Cerebellum (tissue), 4 donors: ENCODE measurements at places on chromosomes 1 and 21.
A peak's percentile ranks its signal among the peaks of the same experiment; 100 is the strongest.

- DNase-seq = no peak
Observed at GRCh38 chr1:58003988-58004387, 542.5 kb downstream of the OMA1 start.

DNA sequence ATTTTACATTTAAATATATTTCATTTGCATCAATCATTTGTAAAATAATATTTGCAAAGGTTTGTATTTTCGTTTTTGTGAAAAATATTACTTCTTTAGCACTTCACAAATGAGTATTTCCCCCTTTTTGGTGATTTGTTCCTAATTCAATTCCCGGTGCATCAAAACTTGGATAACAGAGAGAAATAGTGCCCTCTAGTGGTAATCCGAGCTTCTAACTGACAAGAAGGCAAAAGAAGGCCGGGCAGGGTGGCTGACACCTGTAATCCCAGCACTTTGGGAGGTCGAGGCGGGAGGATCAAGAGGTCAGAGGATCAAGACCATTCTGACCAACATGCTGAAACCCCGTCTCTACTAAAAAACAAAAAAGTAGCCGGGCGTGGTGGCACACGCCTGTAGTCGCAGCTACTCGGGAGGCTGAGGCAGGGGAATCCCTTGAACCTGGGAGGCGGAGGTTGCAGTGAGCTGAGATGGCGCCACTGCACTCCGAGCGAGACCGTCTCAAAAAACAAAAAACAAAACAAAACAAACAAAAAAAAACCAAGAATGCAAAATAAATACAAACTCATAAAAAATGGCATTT lies 137.7 kb downstream of the COL11A1 start:
- no peak for DNase-seq

DNA sequence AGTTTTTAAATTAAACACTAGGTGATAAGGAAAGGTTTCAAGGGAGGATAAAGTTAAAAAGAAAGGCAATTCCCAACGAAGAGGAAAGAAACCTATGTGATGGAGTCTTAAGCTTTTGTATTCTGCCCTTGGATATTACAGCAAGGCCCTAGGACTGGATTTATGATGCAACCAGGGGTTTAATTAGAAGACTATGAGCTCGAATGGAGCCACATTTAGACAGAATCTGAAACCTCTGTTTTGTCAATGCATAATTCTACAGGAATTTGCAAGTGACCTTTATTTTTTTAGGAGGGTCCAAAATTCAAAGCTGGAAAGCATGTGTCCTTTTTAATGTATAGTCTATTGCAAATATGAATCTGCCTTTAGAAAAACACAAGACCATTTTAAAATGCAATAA lies 37.9 kb downstream of the TGFB2 start:
- no peak for DNase-seq

DNA sequence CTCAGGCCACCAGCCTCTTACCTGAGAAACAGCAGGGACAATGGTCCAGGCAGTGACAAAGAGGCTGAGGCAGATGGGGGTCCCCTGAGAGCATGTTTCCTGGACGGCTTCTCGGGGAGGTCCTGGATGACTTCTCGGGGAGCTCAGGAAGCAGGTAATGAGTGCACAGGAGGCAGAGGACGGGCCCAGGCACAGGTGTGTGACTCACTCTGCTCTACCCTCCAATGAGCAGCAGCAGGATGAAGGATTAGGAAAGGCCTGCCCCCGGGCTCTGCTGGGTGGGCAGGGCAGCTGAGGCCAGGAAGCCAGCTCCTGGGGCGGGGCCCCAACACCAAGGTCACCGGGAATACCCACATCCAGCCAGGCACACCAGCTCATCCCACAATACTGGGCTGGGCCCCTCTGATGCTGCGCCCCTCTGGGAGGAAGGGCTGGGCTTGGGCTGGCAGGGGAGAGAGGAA lies 17.2 kb upstream of the PTAFR start:
- DNase-seq = no peak

DNA sequence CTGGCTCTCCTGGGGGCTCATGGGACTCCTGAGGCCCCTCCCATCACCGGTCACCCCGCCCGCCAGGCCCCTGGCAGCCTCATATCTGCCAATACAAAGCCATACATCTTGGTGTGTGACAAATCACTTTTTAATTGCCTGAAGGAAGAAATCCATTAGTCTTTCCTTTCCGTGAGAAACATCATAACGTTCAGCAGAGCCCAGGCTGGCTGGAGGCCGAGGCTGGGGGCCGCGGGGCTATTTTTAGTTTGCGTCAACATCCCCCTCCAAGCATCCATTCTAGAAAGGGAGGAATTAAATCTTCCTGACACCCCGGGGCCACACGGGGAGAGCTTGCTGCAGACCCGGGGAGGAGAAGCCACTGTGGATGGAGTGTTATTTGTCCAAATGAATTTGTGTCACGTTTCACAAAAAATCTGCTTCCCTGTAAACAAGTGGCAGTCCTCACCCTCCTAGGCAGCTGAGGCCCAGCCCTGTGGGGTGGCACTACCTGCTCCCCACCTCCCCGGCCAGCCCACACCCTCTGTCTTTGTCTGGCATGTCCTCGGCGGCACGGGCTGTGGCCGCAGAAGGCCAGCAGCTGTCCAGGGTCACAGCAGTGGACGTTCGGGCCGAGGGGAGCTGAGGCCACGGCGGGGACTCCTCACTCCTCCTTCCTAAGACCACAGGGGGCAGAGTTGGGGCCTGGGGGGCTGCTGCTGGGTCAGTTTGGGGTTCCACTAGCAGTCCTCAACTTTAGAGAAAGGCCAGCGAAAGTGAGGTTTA lies 236.9 kb upstream of the VAMP3 start:
- no peak for DNase-seq

GRCh38 chr1:38559446-38560165 lies 300.0 kb downstream of the RRAGC start:
- no peak for DNase-seq

- DNase-seq = no peak
Observed at GRCh38 chr1:45394342-45394741, 54.1 kb upstream of the MUTYH start.

DNA sequence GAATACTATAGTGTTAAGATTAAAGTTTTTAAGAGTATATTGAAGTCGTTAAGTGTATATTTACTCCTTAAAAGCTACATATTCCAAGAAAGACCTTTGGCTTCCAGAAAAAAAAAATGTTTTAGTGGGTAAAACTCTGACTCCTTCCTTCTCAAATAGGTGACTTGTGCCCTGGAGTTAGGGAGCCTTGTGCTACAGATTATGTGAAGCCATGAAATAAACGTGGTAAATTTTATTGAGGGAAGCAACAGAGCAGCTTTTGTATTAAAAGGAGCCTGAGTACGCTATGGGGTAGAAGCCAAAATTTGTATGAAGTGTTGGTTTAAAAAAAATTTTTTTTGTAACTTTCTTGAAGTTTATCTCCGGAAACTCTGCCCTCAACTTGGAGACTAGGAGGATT lies 994 bp downstream of the RO60 start:
- DNase-seq = no peak

DNA sequence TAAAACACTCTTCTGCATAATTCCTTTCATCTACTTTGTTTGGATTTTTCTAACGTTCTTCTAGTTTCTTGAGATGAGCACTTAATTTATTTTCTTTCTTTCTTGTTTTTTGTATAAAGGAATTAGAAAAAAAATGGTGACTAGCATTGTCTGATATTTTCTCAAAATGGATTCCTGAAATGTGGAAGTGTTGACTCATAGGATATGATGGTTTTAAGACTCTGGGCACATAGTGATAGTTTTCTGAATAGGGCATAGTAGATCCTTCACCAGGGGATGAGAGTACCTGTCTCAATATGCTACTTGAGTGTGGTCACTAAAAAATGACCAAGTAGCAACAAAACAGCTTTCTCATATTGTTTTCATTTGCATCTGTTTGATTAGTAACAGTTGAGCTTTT lies 100.9 kb downstream of the PEX14 start:
- DNase-seq = no peak

DNA sequence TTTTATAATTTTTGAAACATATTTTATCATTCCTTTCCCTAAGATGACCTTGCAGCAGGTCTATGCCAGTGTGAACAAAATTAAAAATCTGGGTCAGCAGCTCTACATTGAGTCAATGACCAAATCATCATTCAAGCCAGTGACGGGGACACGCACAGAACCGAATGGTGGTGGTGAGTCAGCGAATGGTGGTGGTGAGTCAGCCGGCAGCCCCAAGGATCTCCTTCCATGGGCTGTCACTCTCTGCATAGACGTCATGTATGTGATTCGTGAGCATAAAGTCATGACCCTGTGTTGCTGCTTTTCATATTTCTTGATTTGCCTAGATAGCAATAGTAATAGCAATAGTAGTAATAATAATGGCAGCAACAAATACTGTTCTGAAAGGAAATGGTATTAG lies 26.3 kb downstream of the PER3 start:
- DNase-seq = no peak

DNA sequence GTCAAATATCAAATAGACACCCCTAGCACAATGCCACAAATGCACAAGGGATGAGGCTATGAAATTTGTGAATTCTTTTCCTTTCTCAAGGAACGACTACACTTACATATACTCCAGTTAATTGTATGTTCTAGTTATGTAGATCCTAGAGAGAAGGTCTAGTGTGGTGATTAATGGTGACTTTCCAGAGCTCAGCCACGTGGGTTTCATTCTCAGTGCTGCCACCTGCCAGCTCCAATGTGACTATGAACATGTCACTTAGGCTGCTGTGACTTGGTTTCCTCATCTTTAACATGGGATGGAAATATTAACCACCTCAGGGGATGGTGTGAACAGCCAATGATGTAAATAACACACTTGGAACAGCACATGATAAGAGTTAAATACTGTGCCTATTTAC lies 138.3 kb downstream of the APP start:
- DNase-seq = no peak

GRCh38 chr1:233394860-233395717 lies 67.6 kb downstream of the MAP3K21 start:
- peak; percentile 76 for DNase-seq

DNA sequence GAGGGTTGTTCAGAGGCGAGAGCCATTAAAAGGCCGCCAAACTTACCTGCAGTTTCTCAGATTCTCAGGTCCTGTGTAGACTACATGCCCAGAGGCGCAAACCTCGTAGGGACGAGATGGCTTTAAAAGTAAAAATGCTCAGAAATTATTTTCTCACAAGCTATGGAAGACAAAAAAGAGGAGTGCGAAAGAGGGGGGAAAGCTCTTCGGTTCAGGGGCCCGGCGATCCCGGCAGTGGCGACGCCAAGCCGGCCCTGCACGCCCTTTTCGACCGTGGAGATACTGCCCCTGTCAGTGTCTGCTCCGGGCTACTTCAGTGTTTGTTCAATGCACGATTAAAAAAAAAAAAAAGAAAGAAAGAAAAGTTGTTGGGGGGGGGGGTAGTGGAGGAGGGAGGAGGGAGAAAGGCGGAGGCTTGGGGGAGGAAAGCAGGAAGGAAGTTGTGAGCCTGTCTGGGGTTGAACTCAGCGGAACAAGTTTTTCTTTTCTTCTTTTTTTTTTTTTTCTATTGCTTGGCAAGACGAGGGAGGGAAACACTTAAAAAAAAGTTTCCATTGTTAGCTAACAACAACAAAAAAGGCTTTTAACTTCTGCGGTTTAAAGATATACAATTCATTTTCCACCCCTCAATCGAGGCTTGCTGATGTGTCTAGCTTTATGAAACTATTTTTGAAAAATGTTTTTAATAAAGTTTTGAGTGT lies at the start of gene ITPKB:
TSS of gene ITPKB (minus strand) at position 288 of the 701 bp plus-strand sequence. CDS start 1,824 bp downstream, outside the sequence.
- peak; percentile 25 for DNase-seq

GRCh38 chr1:230320804-230321203 lies 105.3 kb downstream of the PGBD5 start:
- DNase-seq = no peak

DNA sequence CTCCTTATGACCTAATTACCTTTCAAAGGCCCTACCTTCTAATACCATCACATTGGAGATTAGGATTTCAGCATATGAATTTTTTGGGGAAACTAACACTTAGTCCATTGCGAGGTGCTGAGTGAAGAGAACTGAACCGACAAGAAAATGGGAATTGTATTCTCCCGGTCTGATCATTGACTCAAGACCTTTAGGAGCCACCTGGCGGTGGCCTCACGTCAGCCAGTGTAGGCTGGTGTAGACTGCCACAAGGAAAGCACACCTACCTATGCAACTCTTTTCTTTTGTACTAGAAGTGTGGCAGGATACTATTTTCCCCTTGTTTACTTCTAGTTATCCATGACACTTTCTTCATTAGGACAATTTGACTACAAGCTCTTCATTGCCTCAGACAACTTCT lies 333.5 kb upstream of the B3GALT2 start:
- DNase-seq = no peak

GRCh38 chr21:46399686-46400085 lies 59.0 kb upstream of the DIP2A start:
- DNase-seq = no peak

- peak; percentile 44 for DNase-seq
Observed at GRCh38 chr1:230073371-230074035, 6.5 kb downstream of the GALNT2 start.

- DNase-seq = no peak
Observed at GRCh38 chr1:74731399-74732052, 1.3 kb downstream of the CRYZ start.

- no peak for DNase-seq
Observed at GRCh38 chr1:51287966-51288365, 42.4 kb downstream of the TTC39A start.

DNA sequence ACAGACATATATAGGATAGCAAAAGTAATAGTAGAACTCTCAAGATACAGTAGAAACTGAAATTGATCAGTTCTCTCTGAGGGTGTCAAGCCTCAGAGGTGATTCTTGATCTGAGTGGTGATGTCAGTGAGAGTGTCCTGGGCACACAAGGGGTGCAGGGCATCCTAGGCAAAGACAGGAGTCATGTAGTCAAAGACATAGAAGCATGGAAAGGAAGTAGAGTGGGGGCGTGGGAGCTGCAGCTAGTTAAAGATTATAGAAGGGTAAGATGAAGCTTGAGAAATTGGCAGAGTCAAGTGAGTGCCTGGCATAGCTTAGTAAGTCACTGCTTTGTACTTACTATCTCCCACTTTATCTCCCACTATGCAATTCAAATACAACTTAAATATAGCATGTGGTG lies 22.8 kb downstream of the CDC7 start:
- DNase-seq = no peak

- no peak for DNase-seq
Observed at GRCh38 chr1:187588917-187589316, 760.2 kb downstream of the PLA2G4A start.

DNA sequence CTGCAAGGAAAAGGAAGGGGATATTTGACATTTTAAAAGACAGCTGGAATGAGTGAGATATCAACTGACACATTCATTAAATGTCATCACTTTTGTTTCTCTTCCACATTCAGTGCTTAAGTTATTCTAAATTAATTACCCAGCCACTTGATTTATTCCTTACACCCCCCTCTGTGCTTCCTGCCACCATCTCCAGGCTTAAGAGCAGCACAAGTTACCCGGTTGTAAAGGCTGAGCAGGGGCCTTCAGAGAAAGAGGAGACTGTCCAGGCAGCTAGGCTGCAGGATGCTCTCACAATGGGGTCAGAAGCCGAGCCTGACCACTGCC lies 71.4 kb downstream of the SYT6 start:
- DNase-seq = no peak

DNA sequence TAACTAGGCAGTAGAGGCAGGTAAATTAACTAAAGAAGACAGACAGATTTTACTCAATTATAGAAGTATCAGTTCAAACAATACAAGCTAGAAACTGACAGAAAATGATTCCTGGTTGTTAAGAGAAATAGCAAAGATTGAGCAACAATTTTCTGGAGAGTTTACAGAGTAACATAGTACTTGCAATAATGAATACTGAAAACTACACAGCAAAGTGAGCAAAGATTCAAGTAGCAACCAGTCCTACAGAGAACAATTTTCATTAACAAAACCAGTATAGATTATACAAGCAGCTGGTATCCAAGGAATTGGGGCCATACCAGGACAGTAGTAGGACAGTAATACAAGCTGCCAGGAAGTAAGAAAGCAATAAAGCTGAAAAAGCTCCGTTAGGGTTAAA lies 37.6 kb downstream of the EYA3 start:
- DNase-seq = no peak
